ENCODE measurements at places on chromosomes 4 and X.

- DNase-seq = no peak
Observed at GRCh38 chr4:57023104-57023503, 44.4 kb downstream of the POLR2B start.

- DNase-seq = no peak
Observed at GRCh38 chrX:150587585-150588503, 19.4 kb downstream of the MTM1 start.

GRCh38 chr4:6876440-6876839 is 33.2 kb upstream of the TBC1D14 start:
- DNase-seq = no peak

GRCh38 chrX:2697741-2698299 is 6.7 kb downstream of the CD99 start:
- DNase-seq = no peak

- no peak for DNase-seq
Observed at GRCh38 chrX:1589356-1590130, 1.9 kb upstream of the AKAP17A start.

DNA sequence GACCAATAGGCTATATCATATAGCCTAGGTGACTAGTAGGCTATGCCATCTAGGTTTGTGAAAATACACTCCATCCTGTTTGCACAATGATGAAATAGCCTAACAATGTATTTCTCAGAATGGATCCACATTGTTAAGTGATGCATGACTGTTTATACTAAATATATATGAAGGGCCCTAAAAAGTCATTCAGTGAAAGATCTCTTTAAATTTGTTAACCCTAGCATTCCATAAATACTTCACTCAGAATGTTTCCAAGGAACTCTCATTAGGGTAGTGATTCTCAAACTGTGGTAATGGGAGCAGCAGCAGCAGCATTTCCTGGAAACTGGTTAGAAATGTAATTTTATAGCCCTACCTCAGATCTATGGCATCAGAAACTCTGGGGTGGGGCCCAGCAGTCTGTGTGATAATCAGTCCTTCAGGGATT is 74.9 kb downstream of the PRRG1 start:
- peak; percentile 18 for DNase-seq

- no peak for DNase-seq
Observed at GRCh38 chr4:147492306-147492705, 11.4 kb downstream of the EDNRA start.

- DNase-seq = no peak
Observed at GRCh38 chr4:8427761-8428287, 12.7 kb downstream of the ACOX3 start.

DNA sequence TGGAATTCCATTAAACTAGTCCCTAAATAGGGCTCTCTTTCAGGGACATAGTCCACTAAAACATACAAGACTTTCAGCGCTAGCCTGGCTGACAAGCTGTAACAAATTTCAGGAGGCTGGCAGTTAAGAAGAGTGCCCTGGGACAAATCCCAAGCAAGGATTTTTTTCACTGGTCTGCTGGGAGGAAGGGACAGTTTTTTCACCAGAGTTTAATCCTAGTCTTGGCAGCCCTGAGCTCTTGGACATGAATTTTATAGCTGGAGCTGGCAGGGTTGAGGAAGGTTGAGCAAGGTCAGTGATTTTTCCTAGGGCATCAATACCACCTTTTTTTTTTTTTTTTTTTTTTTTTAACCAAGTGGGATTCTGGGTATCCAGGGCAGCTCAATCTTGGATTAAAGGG is 184.4 kb downstream of the SH2D1A start:
- no peak for DNase-seq

- DNase-seq = no peak
Observed at GRCh38 chrX:13664020-13664419, 11.1 kb downstream of the TCEANC start.

Data from HAP-1 (cell line).